Endothelial cell of umbilical vein (primary cell): ENCODE measurements at places on chromosomes 13 and 19.

DNA sequence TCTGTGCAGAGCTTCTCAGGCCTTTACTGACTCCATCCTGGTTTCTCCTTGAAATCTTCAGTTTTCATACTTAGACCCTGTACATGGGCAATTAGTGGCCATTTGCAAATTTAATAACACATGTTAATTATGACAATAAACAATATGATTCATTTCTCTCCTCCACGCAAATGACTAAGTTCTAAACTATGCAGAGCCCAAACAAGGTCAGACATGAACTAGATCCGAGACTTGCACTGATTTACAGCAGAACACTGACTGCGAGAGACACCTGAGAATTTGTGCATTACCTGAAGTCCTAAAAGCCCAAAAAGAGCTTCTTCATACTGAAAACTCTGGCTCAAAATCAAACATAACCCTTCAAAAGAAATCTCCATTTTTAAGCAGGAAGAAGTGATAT, 521.8 kb downstream of the MYO16 start:
- peak; percentile 17 for DNase-seq

DNA sequence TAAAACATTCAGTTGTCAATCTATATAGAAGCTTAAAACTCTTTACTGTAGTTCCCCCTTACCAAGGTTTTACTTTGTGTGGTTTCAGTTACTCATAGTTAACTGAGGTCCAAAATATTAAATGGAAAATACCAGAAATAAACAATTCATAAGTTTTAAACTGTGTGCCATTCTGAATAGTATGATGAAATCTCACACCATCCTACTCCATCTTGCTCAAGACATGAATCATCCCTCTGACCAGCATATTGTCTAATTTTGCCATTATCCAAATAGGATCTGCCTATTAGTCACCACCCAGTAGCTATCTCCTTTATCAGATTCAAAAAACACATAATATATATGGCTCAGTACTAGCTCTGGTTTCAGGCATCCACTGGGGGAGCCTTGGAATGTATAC, 22.4 kb downstream of the ZNF571 start:
- no peak for DNase-seq

DNA sequence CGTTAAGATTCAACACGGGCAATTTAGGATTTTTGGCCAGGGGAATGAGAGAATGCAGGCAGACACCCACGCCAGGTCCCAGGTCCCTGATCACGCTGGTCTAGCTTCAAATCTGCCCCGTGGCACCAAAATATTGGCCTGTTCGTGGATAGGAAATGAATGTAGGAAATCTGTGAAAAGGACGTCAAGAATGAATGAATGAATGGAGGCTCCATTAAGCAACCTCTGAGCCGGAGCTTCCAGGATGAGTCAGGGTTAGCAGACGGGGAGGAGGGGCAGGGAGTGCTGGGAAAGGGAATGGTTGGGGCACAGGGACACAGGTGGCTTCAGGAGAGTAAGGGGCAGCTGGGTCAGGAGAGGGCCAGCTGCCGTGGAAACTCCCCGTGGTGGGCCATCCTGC, 4.2 kb downstream of the SULT2B1 start:
- peak; percentile 50 for DNase-seq

DNA sequence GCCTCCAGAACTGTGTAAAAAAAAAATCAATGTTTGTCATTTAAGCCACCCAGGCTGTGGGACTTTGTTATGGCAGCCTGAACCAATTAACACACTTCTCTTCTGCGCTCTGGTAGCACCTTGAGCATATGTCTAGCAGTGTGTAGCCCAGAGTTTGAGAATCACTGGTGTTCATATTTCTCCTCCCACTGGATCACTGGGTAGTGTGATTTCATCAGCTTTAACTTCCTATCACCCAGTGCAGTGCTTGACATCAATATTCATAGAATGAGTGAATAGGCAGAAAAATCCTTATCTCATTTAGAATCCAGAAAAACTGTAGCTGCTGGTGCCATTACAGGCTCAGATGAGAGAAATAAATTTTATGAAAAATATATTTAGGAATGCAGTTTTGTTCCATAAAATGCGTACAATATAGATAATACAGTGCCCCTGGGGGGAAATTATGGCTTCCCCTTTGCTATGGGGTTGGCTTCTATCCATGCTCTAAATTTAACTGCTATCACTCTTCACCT, 30.7 kb upstream of the WASF3 start:
- DNase-seq, result no peak

DNA sequence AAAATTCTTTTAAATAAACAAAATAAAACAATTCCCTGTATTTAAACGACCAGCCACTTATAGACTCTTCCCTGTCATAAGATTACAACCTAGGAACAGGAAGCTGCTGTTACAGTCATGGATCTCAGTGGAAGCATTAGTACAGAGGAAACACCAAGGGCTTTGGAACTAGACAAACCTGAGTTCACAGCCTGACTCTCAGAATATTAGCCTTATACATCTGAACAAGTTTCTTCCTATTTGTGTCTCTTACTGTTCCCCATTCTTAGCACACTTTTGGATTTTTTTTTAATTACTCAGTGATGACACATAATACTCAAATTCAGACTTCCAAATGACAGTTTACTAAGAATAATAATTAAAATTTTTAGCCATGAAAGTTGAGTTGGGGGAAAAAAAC, 46.1 kb downstream of the ZDHHC20 start:
- peak; percentile 14 for DNase-seq

DNA sequence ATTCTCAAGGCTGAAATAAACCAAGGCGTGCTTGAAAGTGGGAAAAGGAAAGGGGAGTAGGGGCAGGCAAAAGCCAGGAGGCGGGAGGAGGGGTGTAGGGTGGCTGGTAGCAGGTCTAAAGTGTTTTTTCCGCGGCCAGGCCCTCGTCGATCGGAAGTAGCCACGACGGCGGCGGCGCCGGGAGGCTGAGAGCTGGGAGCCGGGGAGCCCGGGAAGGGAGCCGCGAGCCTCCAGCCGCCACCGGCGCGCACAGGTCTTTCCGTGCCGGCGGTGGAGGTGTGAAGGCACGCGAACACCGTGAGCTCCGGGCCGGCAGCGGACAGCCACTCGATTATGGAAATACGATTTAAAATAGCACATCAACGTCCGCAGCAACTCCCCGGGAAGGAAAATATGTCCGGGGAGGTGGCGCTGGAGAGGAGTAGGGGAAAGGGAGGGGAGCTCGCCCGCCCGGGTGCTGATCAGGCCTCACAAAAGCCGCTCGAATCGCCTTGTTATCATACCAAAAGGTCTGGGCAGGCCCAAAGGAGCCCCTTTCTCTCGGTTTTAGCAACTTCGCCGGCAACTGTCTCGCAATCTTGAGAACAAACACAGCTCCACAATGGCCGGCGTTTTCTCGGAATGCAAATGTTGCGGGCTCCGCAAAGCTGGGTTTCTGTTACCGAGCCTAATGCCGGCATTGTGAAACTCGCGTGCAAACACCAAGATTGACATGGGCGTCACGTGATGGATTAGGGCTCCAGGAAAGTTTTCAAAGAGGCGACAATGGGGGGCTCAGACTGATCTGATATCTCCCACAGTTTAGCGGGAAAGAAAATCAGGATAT, 2.9 kb upstream of the PCDH8 start:
- DNase-seq, result no peak

GRCh38 chr19:15250640-15250993, 18.4 kb upstream of the EPHX3 start:
- DNase-seq, result no peak

- no peak for DNase-seq
Observed at GRCh38 chr13:102839462-102839861, 6.4 kb upstream of the ERCC5 start.

DNA sequence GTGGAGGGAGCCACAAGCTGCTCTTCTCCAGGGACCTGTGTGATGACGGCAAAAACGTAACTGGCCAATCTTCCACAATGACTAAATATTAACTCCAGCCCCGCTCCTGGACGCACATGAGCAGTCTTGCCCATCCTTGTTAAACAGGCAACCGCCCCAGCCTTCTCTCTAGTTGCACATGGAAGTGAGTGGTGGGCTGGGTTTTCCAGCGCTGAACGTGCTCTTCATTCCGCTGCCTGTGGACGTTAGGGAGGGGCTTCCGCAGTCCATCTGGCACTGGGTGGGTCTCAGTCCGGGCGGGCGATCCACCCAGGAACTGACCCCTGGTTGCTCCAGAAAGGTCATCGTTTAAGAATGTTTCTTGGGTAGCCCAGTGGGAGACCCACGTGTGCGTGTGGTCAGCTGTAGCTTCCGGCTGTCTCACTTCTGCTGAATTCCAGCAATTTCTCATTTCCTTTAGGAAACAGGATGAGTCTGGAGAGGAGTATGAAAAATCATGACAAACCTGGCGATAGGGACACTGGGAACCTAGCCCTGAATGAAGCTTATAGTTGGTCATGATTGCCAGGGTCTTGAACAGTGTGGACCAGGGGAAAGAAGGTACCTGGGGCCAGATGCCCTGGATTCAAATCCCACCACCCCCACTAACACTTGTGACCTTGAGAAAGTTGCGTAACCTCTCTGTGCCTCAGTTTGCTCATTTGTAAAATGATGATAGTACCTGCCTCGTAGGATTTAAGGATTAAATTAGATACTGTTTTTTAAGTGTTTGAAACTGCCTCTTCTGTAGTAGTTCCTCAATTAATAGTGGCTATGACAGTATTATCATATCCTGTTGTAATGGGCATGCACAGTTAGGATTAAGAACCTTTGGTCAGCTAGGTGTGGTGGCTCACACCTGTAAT, 92.6 kb downstream of the SIPA1L3 start:
- peak; percentile 89 for DNase-seq

DNA sequence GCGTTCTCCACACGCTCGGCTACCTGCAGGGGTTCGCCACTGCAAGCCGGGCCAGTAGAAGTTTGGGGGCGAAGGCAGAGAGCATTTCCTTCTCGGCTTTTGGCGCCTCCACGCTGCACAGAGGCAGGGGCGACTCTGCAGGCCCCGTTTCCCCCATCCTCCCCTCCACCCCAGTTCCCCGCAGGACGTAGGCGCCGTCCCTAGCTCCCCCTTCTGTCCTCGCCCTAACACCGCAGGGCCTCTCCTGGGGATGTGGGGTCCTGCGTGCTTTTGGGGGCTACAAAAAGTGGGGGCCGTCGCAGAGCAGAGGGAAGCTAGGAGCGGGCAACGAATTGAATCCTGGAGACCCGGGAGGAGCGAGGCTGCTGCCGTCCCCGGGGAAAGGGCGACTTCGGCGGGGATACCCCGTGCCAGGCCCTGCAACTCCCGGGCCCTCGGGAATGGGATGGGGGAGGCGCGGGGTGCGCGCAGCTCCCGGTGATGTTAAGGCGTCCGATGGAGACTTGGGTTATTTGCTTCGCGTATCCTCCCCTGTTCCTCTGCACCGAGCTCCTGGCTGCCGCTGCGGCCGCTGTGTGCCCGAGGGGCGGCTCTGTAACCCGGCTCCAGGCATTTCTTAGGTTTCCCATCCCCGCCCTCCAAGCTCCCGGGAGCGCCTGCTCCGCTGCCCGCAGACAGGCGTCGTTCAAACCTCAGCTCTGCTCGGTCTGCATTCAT, 255.9 kb upstream of the SOX21 start:
- DNase-seq, result peak; percentile 6

GRCh38 chr13:28475916-28476725, 18.8 kb downstream of the FLT1 start:
- DNase-seq, result peak; percentile 86

GRCh38 chr19:52716522-52716921, 18.3 kb downstream of the ZNF611 start:
- DNase-seq, result no peak

GRCh38 chr19:40599331-40599901, 1.8 kb upstream of the LTBP4 start:
- no peak for DNase-seq

DNA sequence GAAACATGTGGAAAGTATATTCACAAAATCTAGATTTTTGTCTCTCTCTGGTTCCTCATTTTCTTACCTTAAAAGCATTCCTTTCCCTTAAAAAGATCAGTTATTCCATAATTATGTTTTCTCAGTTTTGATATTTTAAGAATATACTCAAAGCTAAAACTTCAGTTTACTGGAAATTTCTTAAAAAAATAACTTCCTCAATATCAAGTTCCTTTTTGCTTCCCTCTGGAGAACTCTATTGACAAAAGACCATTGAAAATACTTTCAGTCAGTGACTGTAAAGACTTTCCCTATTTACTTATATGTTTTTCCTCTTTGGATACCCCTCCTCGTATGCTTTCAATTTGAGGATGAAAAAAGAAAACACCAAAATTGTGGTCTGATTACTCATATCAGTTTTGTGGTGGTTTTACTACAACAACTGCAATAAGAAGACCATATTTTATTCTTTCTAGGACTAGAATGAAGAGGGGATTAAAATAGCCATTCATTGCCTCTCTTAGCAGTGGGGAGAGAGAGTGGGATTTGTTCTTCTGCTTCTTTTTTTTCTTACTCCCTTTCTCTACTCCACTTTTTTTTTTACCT, 113.2 kb downstream of the ESD start:
- no peak for DNase-seq

GRCh38 chr19:38892841-38893240, 6.6 kb downstream of the SIRT2 start:
- no peak for DNase-seq

DNA sequence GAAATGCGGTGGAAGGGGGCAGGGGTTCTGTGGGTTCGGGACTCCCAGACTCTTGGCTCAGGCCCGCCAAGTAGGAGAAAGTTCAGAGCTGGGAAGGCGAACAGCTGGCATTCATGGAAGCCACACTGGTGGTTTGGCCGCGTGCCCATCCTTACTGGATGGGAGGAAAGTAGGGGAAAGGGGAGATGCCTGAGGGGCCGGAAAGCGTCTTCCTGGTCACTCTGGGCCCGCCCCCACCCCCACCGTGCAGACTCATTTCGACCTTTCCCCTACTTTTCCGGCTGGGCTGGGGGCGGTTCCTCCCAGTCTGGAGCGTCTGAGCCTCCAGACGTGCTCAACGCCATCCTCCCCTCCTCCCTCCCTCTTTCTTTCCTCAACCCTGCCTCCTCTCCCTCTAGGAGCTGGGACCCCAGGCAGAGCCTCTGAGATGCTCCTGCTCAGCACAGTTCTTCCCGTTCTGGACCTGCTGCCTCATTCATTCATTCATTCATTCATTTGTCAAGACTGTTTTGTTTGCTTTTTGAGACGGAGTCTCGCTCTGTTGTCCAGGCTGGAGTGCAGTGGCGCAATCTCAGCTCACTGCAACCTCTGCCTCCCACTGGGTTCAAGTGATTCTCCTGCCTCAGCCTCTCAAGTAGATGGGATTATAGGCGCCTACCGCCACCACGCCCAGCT, 3.5 kb downstream of the ANGPTL4 start:
- peak; percentile 96 for DNase-seq

DNA sequence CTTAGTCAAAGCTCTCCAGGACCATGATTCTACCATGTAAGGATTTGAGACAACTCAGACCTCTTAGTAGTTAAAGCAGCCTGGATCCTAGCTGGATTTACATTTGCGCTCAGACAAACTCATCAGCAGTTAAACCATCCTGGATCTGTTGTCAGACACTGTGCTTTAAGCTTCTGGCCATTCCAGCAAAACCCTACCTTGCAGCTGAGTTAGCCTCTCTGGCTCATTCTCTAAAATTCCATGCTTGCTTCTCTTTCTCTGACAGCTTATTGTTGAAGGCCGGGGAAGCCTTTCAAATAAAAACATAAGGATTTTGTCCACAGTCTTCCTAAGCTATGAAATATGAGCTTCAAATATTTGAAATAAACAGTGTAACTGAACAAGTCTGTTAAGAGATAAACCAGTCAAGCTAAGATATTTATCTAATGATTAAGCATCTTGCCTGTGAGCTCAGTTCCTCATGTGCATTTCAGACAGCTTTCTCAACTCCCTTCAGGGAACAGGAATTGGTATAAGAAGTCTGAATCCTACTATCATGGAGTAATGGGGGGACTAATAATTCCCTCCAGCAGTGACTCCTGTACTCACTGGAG, 89.3 kb downstream of the SLAIN1 start:
- DNase-seq, result no peak

GRCh38 chr13:39688699-39689405, 33.4 kb downstream of the COG6 start:
- no peak for DNase-seq

GRCh38 chr19:45311621-45312020, 11.1 kb downstream of the CKM start:
- DNase-seq, result no peak
